Astrocyte of the spinal cord (primary cell): ENCODE measurements at places on chromosomes 16 and 17.
A peak's percentile ranks its signal among the peaks of the same experiment; 100 is the strongest.

- DNase-seq, result peak; percentile 51
Observed at GRCh38 chr17:79793924-79794304, 3.0 kb downstream of the CBX8 start.

DNA sequence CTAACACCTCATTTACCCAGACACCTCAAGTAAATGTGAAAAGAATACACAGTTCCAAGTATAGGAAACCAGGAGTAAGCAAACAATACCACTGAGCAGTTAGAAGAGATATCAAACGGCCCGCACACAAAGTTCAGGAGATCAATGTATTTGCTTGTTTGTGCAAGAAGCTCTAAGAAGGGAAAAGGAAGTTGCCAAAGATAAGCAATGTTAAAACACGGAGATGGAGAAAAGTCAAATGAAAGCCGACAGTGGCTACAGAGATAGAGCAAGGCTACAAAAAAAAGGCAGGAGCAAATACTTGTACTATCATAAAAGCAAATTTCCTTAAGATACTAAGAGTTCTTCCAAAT lies 29.5 kb downstream of the PSME3IP1 start:
- no peak for DNase-seq

DNA sequence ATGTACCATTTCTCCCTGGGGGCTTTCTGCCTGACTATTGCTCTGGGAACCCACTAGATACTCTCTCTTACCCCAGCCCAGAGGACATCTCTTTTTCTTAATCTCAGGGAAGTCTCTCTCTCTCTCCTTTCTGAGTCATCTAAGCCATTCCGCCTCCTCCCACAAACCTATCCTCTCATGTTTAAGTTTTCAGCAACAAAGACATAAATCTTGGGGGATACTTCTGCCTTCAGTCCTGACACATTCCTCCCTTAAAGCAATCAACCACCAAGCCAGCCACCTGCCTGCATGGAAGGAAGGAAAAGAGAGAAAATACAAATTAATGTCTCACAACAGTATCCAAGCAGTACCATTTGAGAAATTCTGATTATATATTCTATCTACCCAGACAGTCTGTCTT lies 128.8 kb downstream of the HS3ST2 start:
- DNase-seq, result no peak

GRCh38 chr17:21304091-21304490 lies 19.6 kb downstream of the MAP2K3 start:
- DNase-seq, result no peak

DNA sequence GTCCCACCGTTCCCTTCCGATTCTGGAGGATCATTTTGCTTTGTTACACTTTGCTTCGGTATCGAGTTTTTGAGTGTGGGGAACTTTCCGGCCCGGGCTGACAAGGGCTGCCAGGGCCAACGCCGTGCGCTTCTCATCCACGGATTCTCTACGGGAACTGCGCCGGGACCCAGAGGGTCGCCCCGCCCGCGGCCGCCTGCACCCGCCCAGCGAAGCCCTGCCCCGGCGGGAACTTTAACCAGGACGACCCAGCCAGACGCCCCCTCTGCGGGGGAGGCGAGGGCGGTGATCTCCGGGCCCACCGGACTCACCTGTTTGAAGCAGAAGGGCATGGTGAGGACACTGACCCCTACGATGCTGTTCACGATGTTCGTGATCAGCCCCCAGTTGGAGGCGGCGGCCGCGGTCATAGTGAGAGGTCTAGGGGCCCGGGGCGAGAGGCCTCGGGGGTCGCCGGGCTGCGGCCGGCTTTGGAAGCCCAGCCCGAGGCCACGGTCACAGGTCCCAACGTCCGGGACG lies 536 bp downstream of the SLC38A10 start:
- DNase-seq, result no peak

DNA sequence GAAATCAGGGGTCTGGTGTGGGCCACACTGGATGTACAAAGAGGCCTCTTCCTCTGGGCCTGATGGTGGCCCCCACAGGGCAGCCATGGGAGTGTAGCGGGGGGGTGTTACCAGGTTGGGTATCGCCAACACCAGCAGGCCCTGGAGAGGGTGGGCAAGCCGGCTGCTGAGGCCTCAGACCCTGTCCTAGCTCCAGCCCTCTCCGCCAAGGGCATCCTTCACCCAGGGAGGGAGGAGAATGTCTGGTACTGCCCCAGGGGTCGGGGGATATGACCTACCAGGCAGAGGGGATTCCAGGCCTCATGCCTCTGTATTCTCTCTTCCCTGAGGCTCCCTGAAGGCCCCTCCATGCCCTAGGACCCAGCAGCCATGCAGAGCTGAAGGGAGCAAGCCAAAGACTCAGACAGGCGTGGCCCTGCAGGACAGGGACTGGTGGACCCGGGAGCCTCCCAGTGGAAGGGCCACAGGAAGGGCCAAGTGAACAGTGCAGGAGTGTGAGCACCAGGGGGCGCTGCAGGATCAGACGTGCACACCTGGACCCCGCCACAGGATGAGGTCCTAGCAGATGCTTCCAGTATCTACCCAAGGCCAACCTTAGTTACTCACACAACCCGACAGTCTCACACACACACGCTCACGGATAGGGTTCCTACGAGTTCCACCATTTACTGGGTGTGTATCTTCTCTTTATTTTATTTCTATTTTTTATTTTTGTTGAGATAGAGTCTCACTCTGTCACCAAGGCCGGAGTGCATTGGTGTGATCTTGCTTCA lies 10.9 kb upstream of the CES4A start:
- peak; percentile 69 for DNase-seq
